Hematopoietic multipotent progenitor cell treated with erythropoietin and hydrocortisone succinate and interleukin-3 and kit ligand, for 4 days (in vitro differentiated cells): ENCODE measurements at places on chromosomes 6 and 20.

GRCh38 chr20:47897461-47897860 lies 112.2 kb upstream of the SULF2 start:
- no peak for DNase-seq

DNA sequence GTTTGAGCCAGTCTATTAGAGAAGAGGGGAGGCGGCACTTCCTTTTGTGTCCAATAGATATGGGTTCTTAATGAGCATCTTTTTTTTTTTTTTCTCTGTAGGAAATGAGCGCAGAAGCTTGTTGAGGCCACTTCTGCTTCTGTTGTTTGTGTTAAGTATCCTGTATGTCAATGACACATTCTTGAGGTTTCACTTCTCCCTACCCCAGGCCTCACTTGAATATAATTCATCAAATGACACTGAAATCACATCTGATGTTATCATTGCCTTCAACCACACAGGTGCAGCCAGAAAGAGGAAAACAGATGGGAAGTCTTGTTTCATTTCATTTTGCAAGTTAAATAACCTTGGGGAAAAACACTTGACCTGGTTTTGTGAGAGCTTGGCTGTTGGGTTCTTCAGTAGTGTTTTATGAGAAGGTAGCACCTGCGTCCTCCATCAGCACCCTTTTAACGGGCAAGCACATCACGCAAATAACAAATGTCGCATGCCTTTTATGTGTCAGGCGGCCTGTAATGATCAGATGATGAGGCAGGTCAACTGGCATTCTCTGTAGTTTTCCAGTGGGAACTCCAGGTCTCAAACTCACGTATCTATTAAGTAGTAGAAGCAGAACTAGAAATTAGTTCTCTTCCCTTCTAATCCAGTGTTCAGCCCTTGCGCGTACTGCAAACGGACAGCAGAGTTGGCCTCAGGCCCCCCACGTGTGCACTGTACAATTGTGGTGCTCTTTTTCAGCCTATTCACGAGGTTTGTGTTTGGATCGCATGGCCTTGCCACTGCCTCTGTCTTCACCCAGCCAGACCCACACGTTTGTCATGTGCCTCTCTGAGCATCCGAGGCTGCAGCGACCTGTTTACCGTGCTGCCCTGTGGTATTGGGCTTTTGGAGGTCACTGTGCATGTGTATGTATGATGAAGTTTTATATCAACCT lies 23.5 kb downstream of the PLEKHG1 start:
- peak; percentile 70 for DNase-seq

DNA sequence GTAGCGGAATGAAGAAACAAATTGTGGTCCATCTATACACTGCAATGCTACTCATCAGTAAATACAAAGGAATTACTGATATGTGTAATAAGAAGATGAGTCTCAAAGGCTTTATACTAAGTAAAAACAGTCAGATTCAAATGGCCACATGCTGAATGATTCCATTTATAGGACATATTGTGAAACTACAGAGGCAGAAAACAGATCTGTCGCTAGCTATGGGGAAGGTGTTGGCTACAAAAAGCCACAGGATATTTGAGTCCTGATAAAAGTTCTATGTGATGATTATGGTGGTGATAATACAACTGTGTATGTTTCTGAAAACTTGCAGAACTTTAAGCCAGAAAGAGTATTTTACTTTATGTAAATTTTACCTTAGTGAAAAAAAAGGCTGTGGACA lies 313.2 kb downstream of the HDGFL1 start:
- peak; percentile 49 for DNase-seq

DNA sequence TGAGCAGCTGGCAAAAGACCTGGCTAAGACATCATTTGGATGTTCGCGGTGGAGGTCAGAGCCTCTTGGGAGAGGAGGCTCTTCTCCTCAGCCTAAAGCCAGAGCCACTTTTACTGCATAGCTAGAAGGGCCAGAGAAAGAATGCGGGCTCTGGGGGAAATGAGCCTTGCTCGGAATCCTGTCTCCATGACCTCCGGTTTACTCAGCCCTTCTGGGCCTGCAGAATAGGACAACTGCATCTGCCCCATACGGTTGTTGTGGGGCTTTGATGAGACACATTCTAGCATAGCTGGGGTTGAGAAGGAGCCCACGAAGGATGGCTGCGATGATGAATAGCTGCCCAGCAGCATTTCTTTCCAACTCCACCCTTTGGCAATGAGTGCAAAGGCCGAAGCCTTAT lies 115.0 kb upstream of the SLC22A23 start:
- no peak for DNase-seq

DNA sequence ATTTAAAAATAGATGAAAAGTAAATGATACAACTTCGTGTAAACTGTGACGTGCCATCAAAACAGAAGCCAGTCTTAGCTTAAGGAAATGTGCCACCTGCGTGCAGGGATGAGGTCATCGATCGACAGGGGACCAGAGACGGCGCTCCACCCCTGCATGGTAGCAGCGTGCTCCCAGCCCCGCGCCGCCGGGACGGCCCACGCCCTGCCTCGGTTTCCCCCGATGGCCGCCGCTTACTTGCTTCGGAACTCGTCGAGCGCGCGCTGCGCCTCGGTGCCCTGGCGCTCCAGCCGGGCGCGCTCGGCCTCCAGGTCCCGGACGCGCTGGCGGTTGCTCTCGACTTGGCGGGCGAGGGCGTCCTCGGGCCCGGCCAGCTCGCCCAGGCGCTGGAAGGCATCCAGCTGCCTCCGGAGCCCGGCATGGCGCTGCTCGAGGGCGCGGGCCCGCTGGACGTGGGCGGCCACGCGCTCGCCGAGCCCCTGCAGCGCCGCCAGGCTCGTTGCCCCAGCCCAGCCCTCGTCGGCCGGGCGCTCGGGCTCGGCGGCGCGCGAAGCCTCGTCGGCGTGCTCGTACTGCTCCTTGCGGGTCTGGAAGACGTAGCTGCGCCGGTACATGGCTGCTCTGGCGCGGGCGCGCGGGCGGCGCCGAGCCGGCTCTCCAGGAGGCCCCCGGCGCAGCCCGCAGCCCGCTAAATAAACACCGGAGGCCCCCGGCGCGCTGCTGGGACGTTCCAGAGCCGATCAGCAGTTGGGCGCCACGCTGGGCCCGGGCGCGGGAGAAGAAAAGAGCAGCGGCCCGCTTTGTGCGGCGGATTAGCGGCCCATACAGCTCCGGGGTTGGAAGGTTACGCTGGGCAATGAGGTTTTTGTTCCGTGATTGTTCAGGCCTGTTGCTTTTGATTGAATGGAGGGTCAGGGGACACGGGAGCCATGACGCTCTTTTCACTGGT lies at the start of gene BFSP1:
BFSP1 (minus strand) TSS at position 664 of the 949 bp plus-strand sequence; CDS start at position 614, 50 bp downstream.
- DNase-seq, result peak; percentile 76

DNA sequence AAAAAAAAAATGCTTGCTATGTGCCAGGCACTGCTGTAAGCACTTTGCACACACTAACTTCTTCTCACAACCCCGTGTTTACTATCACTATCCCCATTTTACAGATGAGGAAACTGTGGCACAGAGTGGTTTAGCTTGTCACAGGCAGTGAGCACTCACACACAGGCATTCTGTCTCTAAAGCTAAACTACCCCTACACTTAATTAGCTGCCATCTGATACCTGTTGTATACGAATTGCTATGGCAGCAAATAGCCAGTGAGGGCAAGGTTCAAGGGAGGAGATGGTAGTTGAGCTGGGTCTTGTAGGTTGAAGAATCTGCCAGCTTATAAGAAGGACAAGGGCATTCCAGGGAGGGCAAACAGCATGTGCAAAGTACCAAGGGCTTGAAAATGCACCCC lies 5.2 kb downstream of the TNNC2 start:
- DNase-seq, result no peak

GRCh38 chr6:42251911-42252637 lies 34.4 kb upstream of the MRPS10 start:
- peak; percentile 59 for DNase-seq

DNA sequence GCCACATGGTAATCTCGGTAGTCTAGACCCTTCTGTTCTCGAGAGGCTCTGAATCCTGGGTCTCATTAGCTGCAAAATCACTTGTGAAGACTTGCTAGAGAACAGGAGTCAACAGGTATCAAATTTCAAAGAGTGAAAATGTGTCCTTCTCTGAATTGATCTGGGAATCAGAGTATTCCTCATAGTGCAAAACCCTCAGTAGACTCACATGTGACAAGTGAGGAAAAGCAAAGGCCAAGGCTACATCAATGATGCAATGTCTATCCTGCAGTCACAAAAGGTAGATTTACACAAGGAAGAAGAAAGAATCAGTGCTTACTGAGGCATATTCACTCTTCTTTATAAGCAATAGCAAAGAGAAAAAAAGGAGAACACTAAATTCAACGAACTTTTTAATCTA lies 1220.0 kb upstream of the GJE1 start:
- no peak for DNase-seq

DNA sequence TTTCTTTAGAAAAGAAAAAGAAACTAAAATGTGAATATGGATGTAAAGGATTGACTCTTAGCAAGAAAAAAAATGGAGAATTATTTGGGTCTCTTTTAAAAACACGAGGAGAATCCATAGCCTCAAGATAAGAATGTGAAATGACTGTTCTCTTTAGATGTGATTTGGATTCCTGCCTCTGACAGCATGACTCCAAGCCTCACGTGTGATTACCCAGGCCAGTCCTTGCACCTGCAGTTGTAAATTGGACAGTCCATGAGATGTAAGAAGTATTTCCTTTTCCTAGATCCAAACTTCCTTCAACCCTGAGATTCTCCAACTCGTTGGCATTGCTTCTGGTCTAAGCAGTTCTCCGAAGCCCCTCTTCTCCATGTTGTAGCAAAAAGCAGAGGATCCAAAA lies 31.9 kb downstream of the SLC2A12 start:
- DNase-seq, result no peak

DNA sequence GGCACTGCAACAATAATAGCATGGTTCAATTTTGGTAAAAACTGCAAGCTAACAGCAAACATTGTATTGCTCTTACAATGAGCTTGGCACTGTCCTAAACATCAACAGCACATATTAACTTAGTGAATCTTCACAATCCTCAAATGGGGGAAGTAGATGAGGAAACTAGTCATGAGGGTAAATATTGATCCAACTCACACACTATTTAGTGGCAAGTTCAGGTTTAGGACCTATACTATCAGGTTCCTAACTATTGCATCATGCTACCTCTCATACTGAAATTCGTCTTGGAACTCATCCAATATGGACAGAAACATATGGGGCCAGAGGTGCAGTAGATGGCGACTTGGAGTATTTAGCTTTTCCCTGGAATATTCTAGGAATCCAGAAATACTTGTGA lies 34.2 kb downstream of the FKBP1C start:
- DNase-seq, result no peak

DNA sequence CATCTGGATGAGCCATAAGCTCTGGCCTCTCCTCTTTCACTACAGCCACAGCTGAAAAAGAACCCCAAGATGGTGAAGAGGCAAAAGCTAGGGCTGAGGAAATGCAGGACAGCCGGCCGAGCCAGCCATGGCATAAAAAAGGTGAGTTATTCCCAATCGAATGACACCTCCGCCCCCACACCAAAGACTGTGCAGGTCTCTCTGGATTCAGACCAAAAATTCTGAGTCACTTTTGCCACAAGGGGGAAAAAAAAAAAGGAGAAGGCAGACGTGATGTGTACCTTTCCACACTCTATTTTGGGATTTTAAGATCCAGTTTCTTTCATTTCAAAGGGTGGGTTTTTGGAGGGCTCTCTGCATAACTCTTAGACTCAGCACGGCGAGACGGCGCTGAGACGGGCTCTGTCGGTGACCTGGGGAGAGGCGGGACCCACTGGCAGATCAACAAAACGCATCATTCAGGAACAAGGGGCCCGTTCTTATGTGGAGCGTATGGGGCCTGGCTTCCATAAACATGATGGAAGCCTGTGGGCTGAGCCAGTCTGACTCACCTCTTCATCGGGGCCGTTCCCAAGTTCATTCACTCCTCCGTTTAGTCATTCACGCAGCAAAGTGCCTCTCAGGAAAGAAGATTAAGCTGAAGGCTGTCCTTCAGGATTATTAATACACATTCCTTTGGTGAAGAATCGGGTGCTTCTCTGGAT lies 54.8 kb downstream of the NFATC2 start:
- no peak for DNase-seq

GRCh38 chr20:57654363-57654997 lies 34.3 kb upstream of the ZBP1 start:
- DNase-seq, result peak; percentile 73

DNA sequence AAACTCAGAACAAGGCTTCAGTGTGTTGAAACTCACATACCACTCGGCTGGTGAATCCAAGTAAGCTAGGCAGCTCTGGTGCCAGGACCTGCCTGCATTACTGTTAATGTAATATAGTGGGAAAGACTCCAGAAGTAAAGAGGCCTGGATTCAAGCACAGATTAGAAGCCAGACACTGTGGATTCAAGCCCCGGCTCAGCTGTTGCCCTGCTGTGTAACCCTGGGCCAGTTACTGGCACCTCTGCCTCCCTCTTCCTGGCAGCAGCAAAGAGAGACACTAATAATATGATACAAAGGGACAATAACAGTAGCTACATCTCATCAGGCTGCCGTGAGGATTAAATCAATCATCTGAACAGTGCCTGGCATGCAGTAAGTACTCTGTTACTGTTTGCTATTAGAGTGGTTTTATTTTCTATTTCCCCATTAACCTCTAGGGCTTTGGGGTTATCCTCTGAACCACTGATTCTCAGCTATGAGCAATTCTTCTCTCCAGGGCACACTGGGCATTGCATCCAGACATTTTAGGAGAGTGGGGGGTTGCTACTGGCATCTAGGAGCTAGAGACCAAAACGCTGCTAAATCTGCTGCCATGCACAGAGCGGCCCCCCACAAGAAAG lies 92.9 kb downstream of the ZMYND8 start:
- DNase-seq, result no peak

GRCh38 chr6:31143148-31143547 lies 4.3 kb upstream of the PSORS1C2 start:
- no peak for DNase-seq
